Thymus (tissue), 14 donors: ENCODE measurements at places on chromosomes 6 and 20. TPM values are rescaled to one million over a fixed set of nuclear protein-coding genes. Genes with fewer than 3 reads are reported as not detected.

GRCh38 chr6:15378866-15379265, 133.0 kb downstream of the JARID2 start:
- DNase-seq: no peak

NELFCD gene
- total RNA-seq: 42.2 TPM

DNA sequence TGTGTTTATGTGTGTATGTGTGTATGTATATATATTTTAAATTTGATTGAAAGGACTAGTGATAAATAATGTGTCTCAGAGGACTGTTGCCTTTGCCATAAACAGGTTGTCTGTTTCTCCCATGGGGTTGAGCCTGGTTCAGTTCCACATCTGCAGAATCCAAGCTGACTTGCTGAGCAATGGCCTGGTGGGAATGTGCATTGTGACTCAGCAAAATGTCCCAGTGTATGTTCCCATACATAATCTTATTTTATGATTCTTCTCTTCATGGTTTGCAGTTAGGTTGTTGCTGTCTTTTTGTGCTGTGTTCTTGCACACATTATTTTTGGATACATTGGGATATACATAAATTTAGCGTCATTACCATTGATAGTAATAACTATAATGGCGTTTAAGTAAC, 115.6 kb upstream of the SLC24A3 start:
- DNase-seq: no peak

PRKN gene
- total RNA-seq: 0.71 TPM

DNA sequence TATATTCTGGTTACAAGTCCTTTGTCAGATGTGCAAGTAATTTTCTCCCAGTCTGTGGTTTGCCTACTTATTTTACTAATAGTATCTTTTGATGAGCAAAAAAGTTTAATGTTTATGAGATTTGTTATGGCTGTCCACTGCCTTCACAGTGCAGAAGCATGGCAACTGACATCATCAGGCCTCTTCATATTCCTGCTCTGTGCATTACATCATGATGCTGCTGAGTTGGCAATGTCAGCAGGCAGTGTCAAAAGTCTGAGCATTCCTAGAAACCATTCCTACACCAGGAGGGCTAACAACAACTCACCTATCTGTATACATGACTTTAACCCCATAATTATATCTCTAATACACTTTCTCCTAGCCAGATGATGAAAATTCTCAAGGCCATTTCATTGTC, 10.8 kb upstream of the OR2B2 start:
- no peak for DNase-seq

GRCh38 chr6:70166088-70166958, 136.6 kb downstream of the COL9A1 start:
- no peak for DNase-seq

GRCh38 chr20:13174402-13174801, 46.7 kb upstream of the ISM1 start:
- no peak for DNase-seq

GUCA1A gene
- total RNA-seq: 0.19 TPM

DNA sequence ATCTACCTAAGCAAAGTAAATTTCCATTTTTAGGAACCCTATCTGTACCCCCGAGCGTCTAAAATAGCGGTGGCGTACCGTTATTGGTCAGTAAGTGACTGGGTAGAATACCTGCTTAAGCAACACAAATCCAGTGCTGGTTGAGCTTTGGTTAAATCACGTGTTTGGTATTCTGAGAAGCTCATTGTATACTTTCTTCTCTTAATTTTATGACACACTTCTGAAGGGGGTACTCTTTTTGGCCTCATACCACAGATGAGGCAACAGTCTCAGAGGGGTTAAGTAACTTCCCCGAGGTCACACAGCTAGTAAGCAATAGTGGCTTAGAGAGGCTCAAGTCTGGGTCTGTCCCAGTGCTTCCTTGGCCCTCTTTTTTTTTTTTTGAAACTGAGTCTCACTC, 151.2 kb downstream of the TFAP2C start:
- no peak for DNase-seq

DNA sequence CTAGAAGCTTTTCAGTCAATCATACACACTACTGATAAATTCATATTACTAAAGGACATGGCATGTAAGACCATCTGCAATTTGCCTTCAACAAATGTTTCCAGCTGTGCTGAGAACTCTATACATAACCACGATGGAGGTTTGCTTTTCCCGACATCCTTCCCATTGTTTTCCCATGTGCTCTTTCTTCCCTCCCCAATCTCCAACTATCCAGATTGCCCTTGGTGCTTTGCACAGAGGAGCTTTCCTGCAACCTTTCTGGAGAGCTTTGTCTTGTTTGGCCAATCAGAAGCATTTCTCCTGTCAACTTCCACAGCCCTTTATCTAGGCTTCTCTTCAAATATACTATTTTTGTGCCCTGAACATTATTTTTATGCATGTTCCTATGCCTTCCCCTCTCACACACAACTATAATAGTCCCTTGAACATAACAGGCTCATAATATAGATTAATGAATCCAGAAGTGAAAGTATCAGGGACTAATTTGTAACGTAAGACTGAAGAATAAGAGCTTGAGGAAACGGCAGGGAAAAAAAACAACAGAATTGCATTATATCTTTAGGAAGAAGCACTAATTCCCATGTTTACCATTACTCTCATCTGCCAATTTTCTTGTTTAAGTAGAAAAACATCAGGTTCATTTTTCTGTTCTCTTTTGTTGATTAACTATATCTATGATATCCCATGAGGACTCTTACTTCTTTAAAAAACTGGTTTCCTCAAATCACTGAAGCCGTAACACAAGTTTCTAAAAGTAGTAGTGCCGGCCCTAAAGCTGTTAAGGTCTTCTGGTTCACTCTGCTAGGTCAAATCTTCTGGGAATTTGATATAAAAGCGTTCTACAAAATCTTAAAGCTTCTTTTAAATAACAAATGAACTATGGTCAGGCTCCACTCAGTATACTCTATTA, 20.1 kb downstream of the SMLR1 start:
- no peak for DNase-seq

- DNase-seq: no peak
Measured at GRCh38 chr6:150129616-150130505, 13.0 kb upstream of the PPP1R14C start.

GRCh38 chr6:4598384-4598995, 177.7 kb upstream of the CDYL start:
- no peak for DNase-seq

GRCh38 chr20:49979030-49979832, 3.5 kb upstream of the SNAI1 start:
- DNase-seq: peak; percentile 24

DNA sequence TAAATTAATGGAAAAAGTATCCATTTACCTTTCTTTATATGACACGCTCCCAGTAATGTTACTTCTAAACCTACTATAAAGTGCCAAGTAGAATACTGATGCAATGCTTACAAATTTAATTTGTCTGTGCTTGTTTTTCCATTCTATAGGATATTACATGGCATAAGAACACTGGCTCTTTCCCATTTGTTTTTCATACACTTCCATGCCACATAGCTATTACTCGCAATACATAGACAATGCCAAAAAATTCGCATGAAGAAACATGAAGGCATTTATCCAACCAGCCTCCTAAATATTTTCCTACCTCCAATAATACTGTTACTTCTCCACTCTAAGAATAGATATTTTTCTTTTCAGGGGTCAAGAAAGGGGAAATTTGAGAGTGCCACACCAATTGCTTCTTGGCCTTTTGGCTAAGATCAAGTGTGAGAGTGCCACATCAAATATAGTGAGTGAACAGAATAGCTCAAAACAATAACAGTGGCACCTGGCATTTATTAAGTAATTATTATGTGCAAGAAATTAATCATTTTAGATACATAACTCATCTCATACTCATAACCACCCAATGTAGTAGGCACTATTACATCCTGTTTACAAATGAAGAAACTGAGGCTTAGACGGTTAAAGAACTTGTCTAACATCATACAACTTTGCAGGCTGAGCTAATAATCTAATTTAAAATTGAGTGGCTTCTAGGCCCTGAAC, 845 bp upstream of the DST start:
- DNase-seq: no peak

DNA sequence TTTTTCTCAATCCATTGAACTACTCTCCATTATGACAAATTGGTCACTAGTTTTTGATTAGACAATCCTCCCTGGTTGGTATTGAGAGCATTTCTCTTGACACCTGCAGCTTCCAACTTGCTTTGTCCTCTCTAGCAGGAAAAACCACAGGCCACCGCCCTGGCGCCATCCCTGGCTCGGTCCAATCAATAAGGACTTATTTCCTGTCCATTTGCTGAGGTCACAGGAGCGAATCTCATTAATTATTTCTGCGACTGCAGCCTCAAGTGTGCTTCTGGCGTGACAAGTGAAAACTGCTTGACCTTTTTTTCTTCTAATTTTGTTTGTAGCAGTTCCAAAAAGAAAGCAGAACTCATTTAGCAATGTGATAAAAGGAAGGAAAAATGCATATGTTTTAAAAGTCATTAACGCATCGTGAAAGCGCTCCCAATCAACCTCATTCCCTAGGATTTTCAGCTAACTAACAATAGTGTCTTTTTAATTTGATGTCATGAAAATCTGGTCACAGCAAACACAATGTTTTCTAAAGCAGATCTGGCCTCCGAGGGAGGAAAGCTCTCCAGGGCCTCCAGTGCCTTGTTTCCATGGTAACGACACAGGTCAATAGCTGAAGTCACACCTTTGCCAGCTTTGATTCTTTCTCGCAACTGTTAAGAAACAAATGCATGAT, 39.0 kb upstream of the BEND3 start:
- no peak for DNase-seq

WFDC2 gene
- 5.6 TPM for total RNA-seq

ADGB gene
- 0.24 TPM for total RNA-seq

TNXB gene
- 2.1 TPM for total RNA-seq

DNA sequence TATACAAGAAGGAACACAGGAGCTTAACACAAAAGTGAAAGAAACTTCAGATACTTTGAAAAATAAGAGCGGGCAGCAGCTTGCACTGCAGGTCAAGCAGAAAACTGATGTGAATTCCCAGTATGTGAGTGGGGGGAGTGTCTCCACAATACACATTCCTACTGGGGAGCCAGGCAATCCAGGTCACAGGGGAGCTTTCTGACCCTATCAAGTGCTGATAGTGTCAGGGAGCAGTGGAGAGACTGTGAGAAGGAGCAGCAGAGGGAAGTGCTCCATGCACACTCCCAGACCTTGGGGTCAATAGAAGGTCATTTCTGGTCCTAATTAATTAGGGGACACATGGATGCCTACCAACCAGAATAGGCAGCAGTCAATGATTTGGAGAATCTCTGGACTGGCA, 59.4 kb downstream of the PDSS2 start:
- DNase-seq: no peak

DNA sequence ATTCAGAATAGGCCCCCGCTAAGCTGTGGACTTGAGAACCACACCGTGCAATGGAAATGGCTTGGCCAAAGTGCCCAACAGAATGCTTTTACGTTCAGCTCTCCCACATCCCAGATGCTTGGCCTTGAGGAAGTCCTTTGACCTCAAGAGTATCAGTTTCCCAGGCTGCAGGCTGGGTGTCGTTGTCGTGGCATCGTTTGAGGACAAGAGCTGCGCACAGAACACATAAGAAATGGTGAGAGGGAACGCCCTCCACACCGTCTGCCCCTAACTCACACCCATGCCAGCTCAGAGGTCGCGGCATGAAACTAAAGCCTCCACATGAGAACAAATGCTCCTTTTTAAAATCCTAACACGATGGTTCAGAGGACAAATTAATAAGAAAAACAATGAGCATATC, 37.0 kb downstream of the NFATC2 start:
- DNase-seq: no peak

- no peak for DNase-seq
Measured at GRCh38 chr20:17499041-17499440, 32.1 kb downstream of the BFSP1 start.

- no peak for DNase-seq
Measured at GRCh38 chr6:86683132-86683908, 254.0 kb upstream of the HTR1E start.

CLDN20 gene
- not detected for total RNA-seq

GRCh38 chr6:143400258-143401067, 50.0 kb downstream of the ADAT2 start:
- peak; percentile 14 for DNase-seq

- DNase-seq: no peak
Measured at GRCh38 chr20:25579081-25579770, 6.1 kb downstream of the NINL start.

PAX1 gene
- total RNA-seq: 12.3 TPM

DNA sequence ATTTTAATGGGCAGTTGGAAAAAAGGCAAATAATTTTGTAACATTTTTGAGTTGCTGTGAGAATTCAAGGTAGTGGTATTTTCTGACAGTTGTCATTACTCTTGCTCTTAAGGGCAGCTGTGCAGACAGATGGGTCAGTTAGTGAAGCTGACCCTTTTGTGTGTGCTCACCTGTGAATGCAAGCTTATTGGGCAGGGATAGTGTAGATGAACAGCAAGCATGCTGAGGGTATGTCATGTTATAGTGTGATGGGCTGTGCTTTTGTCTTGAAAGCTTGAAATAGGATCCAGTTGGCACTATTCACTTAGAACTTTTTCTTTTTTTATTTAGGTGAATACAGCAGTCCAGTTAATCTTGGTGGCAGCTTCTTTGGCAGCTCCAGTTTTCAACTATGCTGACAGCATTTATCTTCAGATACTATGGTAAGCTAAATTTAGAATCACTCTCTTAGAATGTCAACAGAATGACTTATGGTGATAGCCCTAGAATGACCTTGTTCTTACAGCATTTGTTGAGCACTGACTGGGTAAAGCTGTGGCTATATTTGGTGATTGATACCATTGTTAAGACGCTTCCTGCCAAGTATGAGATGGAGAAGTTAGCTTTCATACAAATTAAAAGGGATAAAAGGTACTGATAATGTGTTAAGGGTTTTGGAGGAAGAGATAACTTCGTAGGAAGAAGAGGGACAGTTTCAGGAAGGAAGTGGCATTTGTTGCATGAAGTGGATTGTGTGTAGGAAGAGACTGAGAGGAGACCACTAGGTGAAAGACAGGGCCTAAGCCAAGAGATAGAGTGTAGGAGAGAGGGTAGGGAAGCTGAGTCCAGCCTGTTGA, 19.5 kb downstream of the LRRN4 start:
- no peak for DNase-seq

PRDM1 gene
- 1.8 TPM for total RNA-seq

GRCh38 chr6:39451831-39452230, 129.3 kb upstream of the KCNK16 start:
- DNase-seq: no peak

DNA sequence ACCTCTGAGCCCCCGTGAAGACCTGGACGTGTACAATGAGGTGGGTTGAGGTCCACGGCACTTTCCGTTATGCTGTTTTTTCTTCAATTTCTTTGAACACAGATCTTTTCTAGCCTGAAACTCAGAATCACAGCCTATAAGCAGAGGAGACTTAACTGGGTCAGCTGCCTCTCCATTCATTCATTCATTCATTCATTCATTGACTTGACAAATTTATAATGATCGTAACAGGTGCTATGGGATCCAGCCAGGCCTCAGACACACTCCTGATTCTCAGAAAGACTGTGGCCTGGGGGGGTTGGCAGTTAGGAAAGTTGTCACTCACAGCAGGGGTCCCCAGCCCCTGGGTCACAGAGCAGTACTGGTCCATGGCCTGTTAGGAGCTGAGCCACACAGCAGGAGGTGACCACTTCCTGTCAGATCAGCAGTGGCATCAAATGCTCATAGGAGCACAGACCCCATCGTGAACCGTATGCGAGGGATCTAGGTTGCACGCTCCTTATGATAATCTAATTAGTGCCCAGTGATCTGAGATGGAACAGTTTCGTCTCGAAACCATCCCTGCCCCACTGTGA, 38.6 kb upstream of the IRF4 start:
- no peak for DNase-seq
